Stimulated activated CD8-positive, alpha-beta memory T cell treated with anti-CD3 and anti-CD28 coated beads, Interleukin-4, amount 100 ng/mL, for 24 hours (primary cell): ENCODE measurements at places on chromosomes 1 and 21.

DNA sequence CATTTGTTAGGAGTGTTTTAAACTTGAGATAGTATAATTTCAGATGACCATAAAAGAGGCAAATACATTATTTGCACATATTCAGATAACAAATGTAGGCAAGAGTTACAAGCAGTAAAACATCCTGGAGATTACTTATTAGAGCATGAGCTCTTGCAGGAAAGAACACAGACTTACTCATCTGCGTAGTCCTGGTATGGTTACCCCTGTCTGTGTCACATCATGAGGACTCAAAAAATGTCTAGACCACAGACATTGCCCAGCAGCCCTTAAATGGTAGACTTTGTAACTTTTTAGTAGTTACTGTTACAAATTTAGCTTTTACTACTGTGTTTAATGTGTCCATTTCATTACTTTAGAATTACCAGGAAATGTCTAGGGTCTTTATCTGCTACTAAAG, 12.8 kb downstream of the CACHD1 start:
- DNase-seq, result no peak

GRCh38 chr1:22077728-22078127, 25.2 kb downstream of the CDC42 start:
- no peak for DNase-seq

DNA sequence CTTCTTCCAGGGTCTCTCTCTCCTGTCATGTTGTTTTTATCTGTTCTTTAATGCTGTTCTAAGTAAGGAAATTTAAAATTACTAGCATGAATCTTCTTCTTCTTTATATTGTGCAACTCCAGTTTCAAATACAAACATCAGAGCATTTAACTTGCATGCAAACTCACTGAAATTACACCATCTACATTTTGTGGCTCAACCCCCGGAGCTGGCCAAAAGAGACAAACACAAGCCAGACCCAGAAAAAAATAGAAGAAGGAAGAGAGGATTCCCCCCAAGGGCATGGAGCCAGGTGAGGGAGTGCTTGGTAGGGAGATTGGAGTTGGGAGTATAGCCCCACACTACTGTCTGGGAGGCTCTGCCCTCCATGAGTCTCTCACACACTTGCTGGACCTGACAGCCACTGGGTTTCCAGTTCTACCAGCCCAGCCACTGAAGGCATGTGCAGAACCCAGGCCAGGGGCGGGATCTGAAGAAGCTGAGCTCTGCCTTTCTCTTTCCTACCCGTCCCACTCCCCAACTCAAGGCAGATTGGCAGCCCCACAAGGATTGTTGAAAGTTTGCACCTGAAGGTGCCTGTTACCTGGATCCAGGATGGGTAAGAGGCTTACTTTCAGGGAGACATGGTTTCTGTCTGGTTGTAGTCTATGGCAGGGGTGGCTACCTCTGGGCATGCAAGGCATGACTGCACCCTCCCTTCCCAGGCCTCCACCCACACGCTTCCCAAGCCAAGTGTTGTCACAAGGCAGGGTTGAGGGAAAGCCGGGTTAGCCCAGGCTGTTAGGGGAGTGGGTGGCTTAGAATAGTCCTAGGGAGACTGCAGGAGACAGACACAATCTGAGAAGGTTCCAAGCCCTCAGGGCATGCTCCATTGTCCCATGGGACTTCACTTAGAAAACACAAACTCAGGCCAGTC, 297.2 kb downstream of the TGFB2 start:
- no peak for DNase-seq

DNA sequence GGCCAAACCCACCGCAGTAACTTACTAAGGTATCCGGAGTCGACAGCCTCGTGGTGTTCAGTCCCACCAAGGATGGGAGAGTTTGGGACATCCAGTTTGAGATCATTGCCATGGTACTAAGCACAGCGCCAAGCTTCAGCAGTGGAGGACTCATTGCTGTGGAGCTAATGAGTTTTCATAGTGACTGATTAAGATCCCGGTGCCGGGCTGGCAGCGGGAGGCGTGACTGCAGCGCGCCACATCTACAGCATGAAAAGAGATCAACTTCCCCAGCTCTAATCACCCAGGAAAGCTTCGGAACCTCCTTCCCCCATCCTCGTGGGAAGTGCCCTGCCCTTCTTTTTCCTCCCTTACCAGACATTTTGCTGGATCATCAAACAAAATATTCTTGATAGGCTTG, 149.9 kb downstream of the OLFM3 start:
- DNase-seq, result no peak

DNA sequence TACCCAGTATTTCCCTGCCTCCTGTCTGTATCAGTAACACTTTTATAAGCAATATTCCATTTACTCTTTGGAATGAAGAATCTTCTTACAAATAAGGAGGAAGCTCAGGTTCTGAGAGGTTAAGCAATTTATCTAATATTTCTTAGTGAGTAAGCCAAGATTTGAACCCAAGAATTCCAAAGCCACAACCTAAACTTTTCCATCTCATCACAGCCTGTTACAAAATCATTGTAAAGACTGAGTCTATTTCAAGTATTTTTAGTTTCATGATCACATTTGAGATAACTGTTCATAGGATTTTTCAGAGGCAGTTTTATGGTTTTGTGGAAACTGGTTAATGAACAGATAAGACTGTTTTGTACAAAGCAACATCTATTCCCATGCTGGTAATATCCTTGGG, 29.8 kb upstream of the HHAT start:
- DNase-seq, result no peak

DNA sequence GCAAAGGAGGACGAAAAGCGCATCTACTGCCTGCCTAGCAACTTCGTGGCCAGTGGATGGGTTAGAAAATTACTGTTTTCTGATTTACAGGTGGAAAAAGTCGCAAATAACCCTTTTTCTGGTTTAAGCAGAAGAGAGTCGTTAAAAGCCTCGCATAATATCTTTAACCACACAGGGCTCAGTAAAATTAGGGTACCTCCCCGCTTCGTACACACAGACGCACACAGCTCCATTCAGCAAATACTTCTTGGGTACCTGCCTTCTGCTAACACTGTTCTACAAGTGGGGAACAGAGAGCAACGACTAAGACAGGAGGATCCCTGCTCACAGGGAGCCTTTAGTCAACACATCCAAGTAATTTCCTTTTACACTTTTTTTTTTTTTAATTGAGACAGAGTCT, 704 bp downstream of the ALG6 start:
- DNase-seq, result no peak
